Small intestine (tissue), 16 donors: ENCODE measurements at places on chromosomes 16 and 17. TPM values are rescaled to one million over a fixed set of nuclear protein-coding genes. Genes with fewer than 3 reads are reported as not detected.

GRCh38 chr16:85612191-85612800, 826 bp upstream of the GSE1 start:
- H3K27me3 ChIP-seq = no peaks in the 10 kb centered on the region
- H3K36me3 ChIP-seq = no peaks in the 10 kb centered on the region
- peak; percentile 82 for DNase-seq
- H3K27ac ChIP-seq = peak overlapping the region; percentile 93

DNA sequence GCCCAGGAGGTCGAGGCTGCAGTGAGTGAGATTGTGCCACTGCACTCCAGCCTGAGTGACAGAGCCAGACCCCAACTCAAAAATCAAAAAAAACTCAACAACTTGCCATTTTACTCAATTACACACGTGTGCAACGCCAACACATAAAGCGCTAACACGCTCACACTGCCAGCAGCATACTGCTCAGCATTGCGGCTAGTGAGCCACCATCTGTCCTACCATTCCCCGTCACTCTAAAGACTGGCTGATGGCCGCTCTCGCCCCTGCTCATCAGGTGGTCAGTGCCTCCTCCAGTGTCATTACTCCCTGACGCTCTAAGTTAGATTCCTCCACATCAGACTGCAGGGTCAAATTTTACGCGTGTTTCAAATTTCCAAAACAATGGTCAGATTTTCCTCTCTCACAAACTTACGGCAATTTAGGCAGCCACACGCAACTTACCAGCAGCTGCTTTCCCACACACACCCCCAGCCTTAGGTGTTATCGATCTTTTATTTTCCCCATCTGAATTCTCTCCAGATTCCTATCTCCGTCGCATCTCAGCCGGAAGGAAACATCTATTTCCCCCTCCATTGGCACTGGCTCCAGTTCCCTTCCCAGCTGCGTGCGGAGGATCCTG, 240.8 kb downstream of the C16orf95 start:
- H3K36me3 ChIP-seq = no peaks in the 10 kb centered on the region
- no peaks in the 10 kb centered on the region for H3K4me1 ChIP-seq
- no peak overlapping the region for H3K27ac ChIP-seq
- H3K27me3 ChIP-seq = no peaks in the 10 kb centered on the region

DNA sequence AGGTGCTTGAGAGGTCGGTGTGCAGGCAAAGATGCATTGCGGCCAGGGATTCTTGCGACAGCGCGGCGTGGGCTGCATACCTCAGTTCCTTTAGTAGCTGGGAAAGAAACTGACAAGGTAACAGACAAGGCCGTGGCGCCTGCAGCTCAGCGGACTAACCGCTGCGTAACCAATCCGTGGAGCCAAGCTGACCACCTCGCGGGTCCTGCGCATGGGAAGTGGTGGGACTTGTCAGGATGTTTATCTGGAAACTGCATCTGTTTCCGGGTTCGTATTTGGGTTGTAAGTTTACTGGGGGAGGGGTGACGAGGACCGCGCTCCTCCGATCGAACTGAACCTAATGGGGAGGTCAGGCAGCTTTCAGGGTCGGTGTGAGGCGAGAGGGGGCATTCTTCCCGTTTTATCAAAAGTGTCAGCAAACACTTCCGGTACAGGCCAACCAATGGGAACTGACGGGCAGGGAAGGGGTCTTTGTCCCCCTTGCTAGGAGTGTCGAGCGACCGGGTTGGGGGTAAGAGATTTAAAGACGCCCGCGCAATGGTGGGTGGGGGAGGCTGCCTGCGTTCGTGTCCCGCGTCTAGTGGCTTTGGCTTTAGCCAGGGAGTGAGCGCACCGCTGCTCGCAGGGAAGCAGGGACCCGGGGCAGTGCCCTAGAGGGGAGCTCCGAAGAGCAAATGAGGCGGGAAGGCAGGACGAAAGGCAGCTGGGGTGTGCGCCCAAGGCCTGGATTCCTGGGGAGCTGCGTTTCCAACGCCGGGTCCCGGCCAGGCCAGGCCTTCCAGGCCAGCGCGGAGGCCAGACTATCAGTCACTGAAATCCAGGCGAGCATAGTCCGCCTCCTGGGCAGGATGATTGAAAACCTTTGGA, 7.0 kb downstream of the IRX6 start:
- H3K36me3 ChIP-seq = no peaks in the 10 kb centered on the region
- H3K4me3 ChIP-seq = no peak overlapping the region
- peaks cover 64% of the 10 kb centered on the region for H3K27me3 ChIP-seq
- no peaks in the 10 kb centered on the region for H3K4me1 ChIP-seq
- no peak overlapping the region for H3K27ac ChIP-seq

DNA sequence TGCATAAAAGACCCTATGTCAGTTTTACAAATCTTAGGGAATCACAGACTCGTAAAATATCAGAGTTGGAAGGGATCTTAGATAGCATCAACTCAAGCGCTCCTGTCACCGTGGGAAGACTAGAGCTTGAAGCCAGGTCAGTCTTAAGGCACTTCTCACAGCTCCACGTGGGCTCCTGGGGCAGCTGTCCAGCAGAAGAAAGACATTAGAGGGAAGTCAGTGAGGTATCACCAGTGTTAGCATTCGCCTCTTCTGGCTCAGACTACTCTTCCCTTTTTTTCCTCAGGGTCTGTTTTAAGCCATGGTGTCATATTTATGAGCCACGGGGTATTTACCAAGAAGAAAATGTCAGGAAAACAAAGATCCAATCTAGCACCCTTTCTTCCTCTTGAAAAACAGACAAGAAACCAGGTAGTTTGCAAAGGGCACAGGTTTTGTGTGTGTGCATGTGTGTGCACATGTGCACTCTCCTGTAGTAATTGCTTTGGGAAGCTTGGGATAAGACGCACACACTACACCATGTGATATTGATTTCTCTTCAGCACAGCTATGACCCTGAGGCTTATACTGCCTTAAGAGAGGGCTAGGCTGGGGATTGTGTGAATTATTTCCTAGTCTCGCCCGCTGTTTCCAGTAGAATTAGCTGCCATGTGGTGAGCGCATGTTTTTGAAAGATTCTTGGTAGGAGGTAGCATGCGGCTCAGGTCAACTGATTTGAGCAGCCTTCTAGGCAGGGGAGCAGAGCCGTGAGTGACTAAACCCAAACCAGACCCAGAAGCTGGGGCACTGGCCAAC, 61.0 kb upstream of the ELAC2 start:
- H3K4me1 ChIP-seq = no peaks in the 10 kb centered on the region
- no peak overlapping the region for H3K27ac ChIP-seq
- H3K4me3 ChIP-seq = no peak overlapping the region
- DNase-seq = no peak
- H3K36me3 ChIP-seq = no peaks in the 10 kb centered on the region

DNA sequence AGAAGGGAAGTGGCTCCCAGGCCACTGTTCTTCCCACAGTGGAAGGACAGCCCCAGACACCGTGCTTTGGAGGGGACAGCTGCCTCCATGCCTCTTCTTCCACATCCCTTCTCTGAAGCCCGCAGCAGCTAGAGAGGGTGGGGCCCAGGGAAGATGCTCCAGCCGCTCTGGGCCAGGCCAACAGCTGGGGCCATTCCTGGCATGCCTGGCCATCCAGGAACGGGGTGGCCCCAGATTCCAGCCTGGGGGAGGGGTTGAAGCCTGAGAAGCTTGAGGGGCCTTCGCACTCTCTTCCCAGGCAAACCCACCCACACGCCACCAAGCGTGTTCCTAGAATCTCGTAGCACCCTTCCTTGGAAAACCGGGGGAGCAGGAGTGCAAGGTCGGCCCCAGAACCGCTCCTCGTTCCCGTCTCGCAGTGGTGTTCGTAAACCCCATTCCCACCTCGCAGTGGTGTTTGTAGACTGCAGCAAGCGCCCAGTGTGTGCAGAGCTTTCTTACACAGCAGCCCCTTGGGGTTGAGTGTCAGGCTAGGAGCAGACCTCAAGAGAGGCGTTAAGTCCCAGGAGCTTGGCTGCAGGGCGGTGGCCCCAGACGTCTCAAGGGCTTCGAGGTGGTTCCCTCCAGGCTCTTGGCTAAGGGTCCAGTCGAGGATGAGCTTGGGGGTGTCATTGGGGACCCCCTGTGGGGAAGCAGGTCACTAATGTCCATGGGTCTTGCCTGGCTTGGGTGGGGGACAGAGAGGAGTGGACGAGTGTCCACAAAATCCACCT, 2.7 kb downstream of the CDH15 start:
- H3K4me1 ChIP-seq = no peaks in the 10 kb centered on the region
- H3K27me3 ChIP-seq = no peaks in the 10 kb centered on the region
- H3K36me3 ChIP-seq = no peaks in the 10 kb centered on the region
- no peak for DNase-seq

DNA sequence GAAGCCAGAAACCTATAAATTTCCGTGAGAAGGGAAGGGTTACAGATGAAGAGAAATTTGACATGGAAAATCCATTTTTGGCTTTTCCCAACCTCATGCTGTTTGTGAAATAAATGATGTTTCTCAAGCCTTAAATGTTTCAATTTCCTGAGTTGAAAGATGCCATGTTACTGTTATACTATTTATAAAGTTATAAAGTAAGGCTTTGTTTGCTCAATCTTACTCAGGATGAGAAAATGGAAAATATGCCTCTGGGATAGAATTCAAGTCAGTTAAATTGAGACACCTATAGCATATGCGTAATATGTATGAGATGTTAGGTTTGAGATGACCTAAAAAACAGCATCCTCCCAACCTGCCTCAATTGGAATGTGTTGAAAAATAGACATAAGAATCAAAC, 19.9 kb upstream of the FAM20A start:
- DNase-seq = no peak
- H3K36me3 ChIP-seq = no peaks in the 10 kb centered on the region
- H3K27ac ChIP-seq = no peak overlapping the region

DNA sequence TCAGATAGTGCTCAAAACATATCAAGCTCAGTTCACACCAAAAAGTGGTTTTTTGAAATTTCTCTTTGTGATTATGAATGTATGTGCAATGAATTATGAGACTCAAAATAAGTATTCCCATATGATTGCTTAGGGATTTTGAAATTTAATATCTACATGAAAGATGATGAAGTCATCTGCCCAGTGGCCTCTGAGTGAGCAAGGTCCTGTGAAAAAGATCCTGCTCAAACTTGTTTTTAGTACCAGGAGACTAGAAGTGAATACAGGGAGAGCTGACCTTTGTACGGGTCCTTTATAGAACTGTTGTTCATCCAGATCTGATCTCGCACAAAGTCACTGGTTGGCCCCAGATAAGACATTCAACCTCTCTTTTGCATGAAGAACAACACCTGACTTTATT, 151.9 kb upstream of the MAF start:
- H3K4me3 ChIP-seq = no peak overlapping the region
- peak overlapping the region; percentile 95 for H3K27ac ChIP-seq
- no peaks in the 10 kb centered on the region for H3K27me3 ChIP-seq
- H3K36me3 ChIP-seq = no peaks in the 10 kb centered on the region
- DNase-seq = peak; percentile 88

DNA sequence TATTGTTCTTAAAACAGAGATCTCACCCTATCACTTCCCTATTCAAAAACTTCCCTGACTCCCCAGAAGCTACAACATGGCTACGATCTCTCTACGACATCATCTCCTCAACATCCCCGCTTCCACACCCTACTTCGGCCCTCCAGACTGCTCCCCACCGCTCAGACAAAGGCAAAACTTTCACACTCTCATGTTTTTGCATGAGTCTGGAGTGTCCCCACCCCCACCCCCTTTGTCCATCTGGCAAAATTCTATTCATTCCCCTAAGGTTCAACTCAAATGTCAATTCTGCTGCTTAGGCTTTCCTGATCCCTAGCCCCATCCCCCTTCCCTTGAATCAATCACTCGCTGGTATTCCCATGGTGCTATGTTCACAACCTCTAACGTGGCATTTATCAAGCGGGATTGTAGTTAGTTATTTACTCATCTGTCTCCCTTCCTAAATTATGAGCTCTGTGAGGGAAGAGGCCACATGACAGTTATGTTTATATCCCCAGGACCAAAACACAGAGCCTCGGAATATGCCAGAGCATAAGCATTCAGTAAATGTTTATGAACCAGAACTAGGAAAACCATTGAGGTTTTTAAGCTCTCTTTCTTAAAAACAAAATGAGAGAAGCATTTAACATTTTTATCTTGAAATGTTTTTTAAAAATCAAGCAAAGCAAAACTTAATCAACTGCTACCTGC, 55.9 kb downstream of the STX8 start:
- no peaks in the 10 kb centered on the region for H3K4me1 ChIP-seq
- H3K36me3 ChIP-seq = no peaks in the 10 kb centered on the region
- DNase-seq = no peak
- H3K4me3 ChIP-seq = no peak overlapping the region
- no peaks in the 10 kb centered on the region for H3K27me3 ChIP-seq

DNA sequence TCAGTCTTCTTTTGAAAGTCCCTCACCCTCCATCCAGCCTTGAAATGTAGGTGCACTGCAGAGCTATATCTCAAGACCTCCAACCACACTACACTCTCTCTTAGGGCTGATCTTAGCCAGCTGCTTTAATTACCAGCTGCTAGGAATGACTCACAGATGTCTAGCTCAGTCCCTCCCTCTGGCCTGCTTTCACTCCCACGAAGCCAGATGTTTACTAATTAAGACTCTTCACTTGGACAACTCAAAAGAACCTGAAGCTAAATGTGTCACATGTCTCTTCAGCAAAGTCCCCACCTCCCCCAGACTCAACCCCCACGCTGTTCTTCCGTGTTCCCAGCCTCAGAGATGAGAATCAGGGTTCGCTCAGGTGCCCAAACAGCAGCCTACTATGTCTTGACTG, 2.6 kb downstream of the GTF3C1 start:
- peak; percentile 12 for DNase-seq
- peaks cover 24% of the 10 kb centered on the region for H3K36me3 ChIP-seq
- no peak overlapping the region for H3K27ac ChIP-seq
- no peaks in the 10 kb centered on the region for H3K27me3 ChIP-seq
- no peak overlapping the region for H3K4me3 ChIP-seq

DNA sequence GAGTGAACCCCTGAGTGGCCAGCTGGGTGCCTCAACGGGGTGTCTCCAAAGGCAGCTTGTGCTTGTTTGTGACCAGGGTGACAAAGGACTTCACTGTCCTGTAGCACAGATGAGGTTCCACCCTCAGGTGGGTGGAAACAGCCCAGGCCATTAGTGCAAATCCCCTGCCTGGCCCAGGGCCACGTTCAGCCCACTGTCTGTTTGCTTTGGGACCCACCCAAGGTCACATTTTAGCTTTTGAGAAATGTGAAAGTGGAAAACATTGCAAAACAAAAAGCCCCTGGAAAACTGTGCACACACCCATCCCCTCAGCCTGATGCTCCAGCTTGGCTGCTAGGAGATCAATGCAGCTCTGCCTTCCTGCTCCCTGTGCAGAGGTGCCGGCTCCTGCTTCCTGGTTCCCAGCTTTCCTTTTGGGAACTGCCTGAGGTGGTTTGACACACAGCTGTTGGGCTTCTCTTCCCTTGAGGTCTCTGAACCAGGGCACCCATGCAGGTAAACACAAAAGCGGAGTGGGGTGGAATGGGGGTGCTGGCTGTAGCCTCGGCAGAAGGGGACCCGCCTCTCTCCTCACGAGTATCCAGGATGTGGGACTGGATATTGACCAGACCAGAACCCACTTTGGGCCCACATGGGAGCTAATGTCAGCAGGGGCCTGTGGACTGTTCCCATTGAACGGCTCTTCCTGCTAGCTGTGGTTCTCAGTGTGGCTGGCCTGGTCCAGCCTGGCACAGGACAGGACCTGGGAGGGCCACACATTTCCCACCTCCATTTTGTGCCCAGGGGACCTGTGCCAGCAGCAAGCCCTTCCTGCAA, 7.9 kb upstream of the SPHK1 start:
- H3K36me3 ChIP-seq = no peaks in the 10 kb centered on the region
- no peak overlapping the region for H3K4me3 ChIP-seq
- H3K4me1 ChIP-seq = peaks cover 7% of the 10 kb centered on the region

The RGS9 gene
- 2.4 TPM for polyA plus RNA-seq
